ENCODE measurements at places on chromosomes 2 and 18.

DNA sequence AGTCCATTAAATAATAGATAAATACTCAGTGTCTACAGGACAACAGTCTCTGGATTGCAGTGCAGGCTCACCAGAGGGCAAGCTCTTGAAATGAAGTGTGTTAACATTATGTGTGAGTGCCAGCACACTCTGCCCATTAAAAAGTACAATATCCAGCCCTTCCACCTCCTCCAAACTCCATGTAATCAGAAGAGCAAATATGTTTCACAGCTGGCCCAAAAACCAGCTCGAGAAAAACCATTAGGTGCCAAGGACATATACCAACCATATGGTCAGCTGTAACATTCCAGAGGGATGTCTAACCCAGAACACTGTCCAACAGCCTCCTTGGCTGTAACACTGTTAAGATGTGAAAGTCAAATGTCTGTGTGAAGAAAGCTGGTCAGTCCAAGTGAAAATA is 112.2 kb downstream of the ZNF385B start:
- DNase-seq = no peak

DNA sequence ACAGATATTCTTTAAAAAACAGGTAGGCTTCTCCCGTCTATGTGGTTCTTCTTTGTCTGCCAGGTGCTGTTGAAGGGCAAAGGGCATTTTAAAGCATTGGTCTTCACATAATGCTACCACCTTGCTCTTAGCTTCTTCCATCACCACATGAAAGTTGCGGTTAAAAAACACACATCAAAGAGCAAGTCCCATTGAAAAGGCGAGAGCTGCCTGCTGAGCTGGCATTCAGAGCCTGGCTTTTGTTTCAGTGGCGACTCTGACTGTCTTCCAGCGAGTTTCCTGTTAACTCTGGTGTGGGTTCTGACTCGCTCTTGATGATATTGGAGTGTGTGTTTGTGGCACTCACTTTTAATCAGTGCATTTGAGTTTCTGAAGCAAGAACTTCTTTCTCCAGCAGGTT is 624.9 kb upstream of the FANCL start:
- no peak for DNase-seq

- DNase-seq = no peak
Measured at GRCh38 chr2:160256507-160256906, 56.4 kb upstream of the ITGB6 start.

- no peak for DNase-seq
Measured at GRCh38 chr2:38627391-38627790, 24.7 kb upstream of the HNRNPLL start.

- no peak for DNase-seq
Measured at GRCh38 chr18:48872234-48873145, 78.3 kb downstream of the SMAD7 start.

GRCh38 chr2:239959059-239959971 is 65.8 kb downstream of the NDUFA10 start:
- DNase-seq = no peak

GRCh38 chr2:20061476-20061875 is 10.0 kb upstream of the LAPTM4A start:
- DNase-seq = no peak

GRCh38 chr2:216909541-216910210 is 49.8 kb upstream of the TNP1 start:
- DNase-seq = no peak

DNA sequence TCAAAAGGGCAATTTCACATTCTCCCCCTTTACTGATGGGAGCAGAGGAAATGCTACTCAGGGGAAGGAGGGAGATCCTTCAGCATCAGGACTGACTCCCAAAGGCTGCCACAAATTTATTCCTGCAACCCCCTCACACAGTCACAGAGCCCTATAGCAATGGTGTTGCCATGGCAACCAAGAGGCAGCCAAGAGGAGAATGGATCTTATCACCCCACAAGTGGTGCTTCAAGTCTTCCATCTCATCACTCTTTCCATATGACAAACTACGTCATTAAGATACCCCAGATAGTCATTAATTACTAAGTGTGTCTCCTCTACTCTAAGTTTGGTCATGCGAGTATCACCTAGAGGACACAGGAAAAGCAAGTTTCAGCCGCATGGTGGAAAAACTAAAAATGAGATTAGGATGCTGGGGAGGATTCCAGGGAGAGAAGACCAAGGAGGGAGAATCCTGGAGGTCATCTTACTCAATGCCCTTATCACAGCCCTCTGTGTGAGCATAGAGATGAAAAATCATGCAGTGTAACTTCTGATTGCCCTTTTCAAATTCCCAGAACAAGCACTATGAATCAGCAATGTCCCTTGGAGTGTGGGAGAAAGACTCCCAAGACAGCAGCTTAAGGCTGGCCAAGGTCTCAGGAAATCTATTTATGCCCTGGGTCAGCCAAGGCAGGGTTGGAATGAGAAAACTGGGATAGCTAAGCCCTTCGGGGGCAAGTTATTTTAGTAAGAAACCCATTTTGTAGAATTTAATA is 885.7 kb upstream of the KLHL29 start:
- no peak for DNase-seq

GRCh38 chr18:57051657-57052044 is 95.2 kb upstream of the BOD1L2 start:
- no peak for DNase-seq

- no peak for DNase-seq
Measured at GRCh38 chr2:211837706-211838105, 700.9 kb downstream of the ERBB4 start.

GRCh38 chr2:169714699-169715098 is 18.9 kb upstream of the KLHL23 start:
- no peak for DNase-seq

DNA sequence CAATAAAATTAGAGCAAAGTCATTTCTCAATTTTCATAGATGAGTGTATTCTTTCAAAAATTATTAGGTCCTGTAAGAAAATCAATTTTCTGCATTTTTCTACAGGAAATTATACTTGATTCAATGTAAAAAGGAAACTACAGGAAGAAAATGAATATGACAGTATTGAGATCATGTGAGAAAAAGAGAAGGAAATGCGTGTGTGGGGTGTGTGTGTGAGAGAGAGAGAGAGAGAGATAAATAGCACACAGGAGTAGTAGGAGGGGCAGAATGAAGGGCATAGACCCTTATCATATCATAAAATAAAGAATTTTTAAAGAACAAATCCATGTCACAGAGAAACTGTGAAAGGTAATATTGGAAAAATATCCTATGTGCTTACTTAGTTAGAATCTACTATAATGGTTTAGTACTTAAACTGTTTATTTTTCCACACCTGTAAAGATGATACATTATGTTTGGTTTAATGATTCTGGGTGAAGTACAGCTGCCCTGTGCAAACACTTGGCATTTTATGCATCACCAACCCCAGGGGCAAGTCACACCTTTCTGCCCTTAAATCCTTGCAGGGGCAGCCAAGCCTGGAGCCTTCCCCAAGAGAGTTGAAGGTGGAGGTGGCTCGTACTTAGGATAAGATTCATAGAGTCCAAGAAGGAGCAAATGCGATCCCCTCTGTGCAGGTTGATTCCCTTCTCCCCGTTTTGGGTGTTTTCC is 276.4 kb downstream of the TGIF1 start:
- no peak for DNase-seq

DNA sequence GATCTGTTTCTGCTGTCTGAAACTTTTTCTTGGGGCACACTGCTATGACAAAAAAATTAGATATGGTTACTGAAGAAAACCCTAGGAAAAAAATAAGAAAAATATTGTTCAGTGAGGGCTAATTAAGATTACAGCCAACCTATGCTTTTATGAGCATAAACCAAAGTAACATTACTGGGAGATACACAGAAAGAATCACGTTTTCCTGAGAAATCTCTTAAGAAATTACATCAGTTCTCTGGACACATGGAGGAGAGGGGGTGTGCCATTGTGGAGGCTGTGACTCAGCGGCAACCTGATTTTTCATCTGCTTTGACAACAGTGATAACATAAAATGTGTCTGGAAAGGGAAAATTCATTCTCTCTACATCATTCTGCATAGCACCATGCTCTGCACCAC is 13.4 kb upstream of the NMI start:
- DNase-seq = no peak

DNA sequence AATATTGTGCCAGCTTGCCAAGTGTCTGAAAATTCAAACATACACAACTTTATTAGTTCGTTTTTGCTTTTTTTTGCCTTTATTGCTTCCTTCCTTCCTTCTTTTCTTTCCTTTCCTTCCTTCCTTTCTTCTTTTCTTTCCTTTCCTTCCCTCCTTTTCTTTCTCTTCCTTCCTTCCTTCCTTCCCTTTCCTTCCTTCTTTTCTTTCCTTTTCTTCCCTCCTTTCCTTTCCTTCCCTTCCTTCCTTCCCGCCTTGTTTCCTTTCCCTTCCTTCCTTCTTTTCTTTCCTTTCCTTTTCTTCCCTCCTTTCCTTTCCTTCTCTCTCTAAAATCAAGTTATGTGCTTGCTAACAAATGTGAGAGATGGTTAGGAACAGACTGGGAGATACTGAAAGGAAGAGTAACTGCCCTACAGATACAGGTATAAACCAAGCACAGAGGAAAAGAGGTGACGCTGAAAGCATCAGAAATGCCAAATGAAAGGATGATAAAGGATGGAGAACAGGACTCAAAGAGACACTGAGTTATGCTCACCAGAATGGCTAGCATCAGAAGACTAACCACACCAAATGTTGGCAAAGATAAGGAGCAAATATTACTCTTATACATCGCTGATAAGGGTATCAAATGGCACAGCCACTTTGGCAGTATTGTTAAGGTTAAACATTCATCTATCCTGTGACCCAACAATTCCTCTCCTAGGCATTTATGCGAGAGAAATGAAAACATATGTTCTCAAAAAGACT is 151.6 kb downstream of the MREG start:
- DNase-seq = no peak

DNA sequence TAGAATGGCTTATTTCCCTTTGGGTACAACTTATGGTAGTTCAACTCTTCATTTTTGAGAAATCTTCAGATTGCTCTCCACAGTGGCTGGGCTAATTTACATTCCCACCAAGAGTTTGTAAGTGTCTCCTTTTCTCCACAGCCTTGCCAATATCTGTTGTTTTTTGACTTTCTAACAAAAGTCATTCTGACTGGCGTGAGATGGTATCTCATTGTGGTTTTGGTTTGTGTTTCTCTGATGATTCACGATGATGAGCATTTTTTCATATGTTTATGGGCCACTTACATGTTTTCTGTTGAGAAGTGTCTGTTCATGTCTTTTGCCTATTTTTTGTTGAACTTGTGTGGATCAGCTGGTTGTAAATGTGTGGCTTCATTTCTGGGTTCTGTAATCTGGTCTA is 871.0 kb downstream of the EPHA4 start:
- DNase-seq = no peak

GRCh38 chr2:108593547-108594098 is 59.4 kb downstream of the LIMS1 start:
- no peak for DNase-seq

DNA sequence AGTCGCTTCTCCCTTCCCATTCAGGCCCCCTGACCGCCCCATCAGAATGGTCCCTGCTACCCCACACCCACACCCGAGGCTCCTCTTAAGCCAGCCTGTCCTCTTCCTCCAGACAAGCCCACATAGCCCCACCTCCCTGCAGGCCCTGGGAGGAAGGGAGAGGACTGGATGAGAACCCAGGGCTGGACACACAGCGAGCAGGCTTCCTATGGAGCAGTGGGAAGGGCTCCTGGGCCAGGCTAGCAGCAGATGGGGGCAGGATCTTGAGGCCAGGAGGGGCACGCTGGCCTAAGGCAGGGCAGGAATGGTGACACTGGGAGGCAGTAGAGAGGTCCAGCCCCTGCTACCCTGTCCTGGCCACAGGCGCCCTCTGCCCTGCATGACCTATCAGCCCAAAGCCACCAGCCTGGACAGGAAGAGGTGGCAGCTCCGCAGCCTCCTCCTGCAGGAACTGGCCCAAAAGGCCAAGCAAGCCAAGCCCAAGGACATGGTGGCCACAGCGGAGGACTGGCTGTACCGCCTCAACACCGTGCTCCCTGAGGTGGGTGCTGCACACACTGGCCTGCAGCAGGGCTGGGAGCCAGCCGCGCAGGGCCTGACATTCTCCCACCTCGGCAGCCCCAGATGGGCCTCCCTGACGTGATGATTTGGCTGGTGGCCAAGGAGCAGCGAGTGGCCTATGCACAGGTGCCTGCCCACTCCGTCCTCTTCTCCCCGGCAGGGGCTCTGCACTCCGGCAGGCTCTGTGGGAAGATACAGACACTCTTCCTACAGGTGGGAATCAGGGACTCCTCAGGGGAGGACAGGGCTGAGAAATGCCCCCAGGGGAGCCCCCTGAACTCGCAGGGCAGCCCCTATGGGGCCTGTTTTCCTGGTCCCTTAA is 43.3 kb downstream of the FER1L5 start:
- no peak for DNase-seq

- no peak for DNase-seq
Measured at GRCh38 chr2:9952286-9952737, 819 bp downstream of the GRHL1 start.

- no peak for DNase-seq
Measured at GRCh38 chr2:101387151-101387834, at the start of gene CREG2. CREG2 (minus strand) TSS chr2:101387503; CDS start chr2:101387457, 46 bp downstream.

DNA sequence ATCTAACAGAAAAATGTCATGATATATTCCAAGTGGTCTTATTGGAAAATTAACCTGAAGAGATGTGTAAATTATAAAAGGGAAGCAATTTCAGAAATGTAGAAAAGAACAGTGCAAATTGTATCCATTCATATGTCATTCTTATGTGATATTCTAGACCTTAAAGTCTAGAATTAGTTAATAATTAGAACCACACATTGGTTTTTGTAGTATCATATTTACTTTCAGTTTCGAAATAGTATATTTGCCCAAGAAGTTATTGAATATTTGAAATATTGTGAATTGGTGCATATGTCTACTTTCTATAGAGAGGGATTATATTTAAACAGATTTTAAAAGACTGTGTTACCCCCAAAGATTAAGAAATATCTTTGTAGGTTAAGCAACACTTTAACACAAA is 1348.6 kb upstream of the ACVR2A start:
- DNase-seq = no peak

DNA sequence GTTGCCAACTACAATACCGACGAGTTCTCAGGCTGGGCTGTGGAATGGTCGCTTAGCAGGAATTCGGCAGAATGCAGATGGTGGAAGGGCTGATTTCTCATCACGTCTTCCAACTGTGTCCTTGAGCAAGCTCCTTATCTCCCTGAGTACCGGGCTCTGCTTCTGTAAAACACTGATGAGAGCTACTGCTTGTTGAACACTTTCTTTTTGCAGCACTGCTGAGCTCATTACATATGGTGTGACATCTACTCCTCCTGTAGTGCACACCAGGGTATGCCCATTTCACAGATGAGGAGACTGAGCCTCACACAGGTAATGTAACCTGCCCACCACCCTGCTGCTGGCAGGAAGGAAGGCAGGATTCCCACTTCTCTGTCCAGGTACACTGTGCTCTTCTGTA is 8.3 kb downstream of the IL1R2 start:
- no peak for DNase-seq

DNA sequence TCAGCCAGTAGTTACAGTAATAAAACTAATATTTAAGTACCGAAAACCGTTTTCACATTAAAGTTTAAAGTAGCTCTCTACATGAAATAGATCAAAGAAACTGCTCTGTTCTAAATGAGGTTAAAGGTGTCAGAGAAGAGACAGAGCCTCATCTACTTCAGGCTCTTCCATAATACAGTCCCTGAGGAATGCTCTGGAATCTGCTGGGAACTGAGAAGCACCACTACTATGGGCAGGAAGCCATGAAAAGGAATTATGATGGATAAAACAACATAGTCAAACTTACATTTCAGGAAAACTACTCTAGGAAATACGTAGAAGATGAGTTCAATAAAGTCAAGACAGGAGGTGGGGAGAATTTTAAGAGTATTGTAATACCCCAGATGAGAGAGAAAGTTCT is 60.0 kb downstream of the ROCK1 start:
- DNase-seq = no peak

Measured in uterus (tissue), 4 donors.